ENCODE measurements at places on chromosomes 11 and 22. TPM values are rescaled to one million over a fixed set of nuclear protein-coding genes. Genes with fewer than 3 reads are reported as not detected.

GRCh38 chr11:93579187-93579751 is 36.1 kb upstream of the SMCO4 start:
- H3K4me1 ChIP-seq, result no peaks in the 10 kb centered on the region
- H3K27ac ChIP-seq, result no peak overlapping the region
- no peaks in the 10 kb centered on the region for H3K27me3 ChIP-seq
- no peak for DNase-seq
- H3K4me3 ChIP-seq, result no peak overlapping the region
- H3K36me3 ChIP-seq, result no peaks in the 10 kb centered on the region

ST14 gene
- total RNA-seq, result 0.35 TPM

C11orf65 gene
- 0.66 TPM for total RNA-seq

OR8D1 gene
- not detected for total RNA-seq

NAALADL1 gene
- 13.6 TPM for total RNA-seq

DNA sequence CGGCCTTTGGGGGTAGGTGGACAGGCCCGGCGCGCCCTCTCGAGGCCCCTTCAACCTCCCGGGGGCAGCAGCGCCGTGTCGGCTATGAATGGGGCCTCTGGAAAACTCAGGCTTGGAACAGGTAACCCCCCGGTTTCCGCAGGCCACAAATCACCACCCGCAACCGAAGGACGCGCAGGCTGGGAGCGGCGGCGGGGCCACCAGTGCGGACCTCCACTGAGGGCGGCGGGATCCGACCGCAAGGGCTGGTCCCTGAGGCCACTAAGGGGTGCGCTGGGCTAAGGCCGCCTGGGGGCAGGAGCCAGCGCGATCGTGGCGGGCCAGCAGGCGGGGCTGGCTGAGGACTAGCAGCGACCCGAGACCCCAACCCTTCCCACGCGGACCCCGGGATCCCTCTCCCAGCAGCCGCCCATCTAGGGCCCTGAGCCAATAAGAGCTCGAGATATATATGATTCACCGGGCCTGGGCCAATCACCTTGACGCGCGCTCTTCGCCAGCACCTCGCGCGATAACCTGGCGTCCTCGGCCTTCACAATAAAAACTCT is 609 bp upstream of the ATF4 start:
- peak; percentile 100 for DNase-seq
- peak overlapping the region; percentile 100 for H3K27ac ChIP-seq
- H3K4me3 ChIP-seq, result peak overlapping the region; percentile 100
- peaks cover 44% of the 10 kb centered on the region for H3K4me1 ChIP-seq
- H3K36me3 ChIP-seq, result peaks cover 63% of the 10 kb centered on the region

GRCh38 chr22:33920197-33920540 is at the start of gene LARGE1:
Gene LARGE1, minus strand, starts transcription at chr22:33920476.
- H3K4me1 ChIP-seq, result peaks cover 24% of the 10 kb centered on the region
- H3K27me3 ChIP-seq, result peaks cover 9% of the 10 kb centered on the region
- peak; percentile 49 for DNase-seq
- H3K4me3 ChIP-seq, result peak within 1 kb of the TSS; percentile 69
